ENCODE measurements at places on chromosomes 2 and 18. TPM values are rescaled to one million over a fixed set of nuclear protein-coding genes. Genes with fewer than 3 reads are reported as not detected.

IL36A gene
- polyA plus RNA-seq: not detected

UCN gene
- 0.81 TPM for polyA plus RNA-seq

ATRAID gene
- 391 TPM for polyA plus RNA-seq

MREG gene
- polyA plus RNA-seq: 0.39 TPM

CDH2 gene
- 0.45 TPM for polyA plus RNA-seq

LYPD6B gene
- polyA plus RNA-seq: not detected

MC5R gene
- not detected for polyA plus RNA-seq

IL1B gene
- polyA plus RNA-seq: not detected

RMND5A gene
- polyA plus RNA-seq: 13.0 TPM

CAPN14 gene
- polyA plus RNA-seq: 0.16 TPM

TUBB8B gene
- polyA plus RNA-seq: not detected

LRRC30 gene
- polyA plus RNA-seq: not detected

MAL gene
- 408 TPM for polyA plus RNA-seq

NGEF gene
- polyA plus RNA-seq: not detected

TCF23 gene
- not detected for polyA plus RNA-seq

GKN2 gene
- polyA plus RNA-seq: not detected

PRKAG3 gene
- polyA plus RNA-seq: not detected

DUSP2 gene
- polyA plus RNA-seq: 25.6 TPM

MRPS5 gene
- 41.5 TPM for polyA plus RNA-seq

CYRIA gene
- 1.6 TPM for polyA plus RNA-seq

AFF3 gene
- 21.0 TPM for polyA plus RNA-seq

ARHGEF4 gene
- polyA plus RNA-seq: 3.5 TPM

SLC16A14 gene
- 0.14 TPM for polyA plus RNA-seq

TRABD2A gene
- 204 TPM for polyA plus RNA-seq

IFIH1 gene
- 18.4 TPM for polyA plus RNA-seq

POTEJ gene
- not detected for polyA plus RNA-seq

SCN3A gene
- polyA plus RNA-seq: not detected

UBXN4 gene
- polyA plus RNA-seq: 83.7 TPM

KCTD1 gene
- 0.19 TPM for polyA plus RNA-seq

CPLX4 gene
- polyA plus RNA-seq: not detected

TMEM200C gene
- not detected for polyA plus RNA-seq

METAP1D gene
- 4.0 TPM for polyA plus RNA-seq

AQP12B gene
- polyA plus RNA-seq: not detected

POTEC gene
- not detected for polyA plus RNA-seq

TMEM247 gene
- not detected for polyA plus RNA-seq

CCDC150 gene
- 0.31 TPM for polyA plus RNA-seq

RAX gene
- polyA plus RNA-seq: not detected

EIF2AK3 gene
- 11.2 TPM for polyA plus RNA-seq

CCDC74B gene
- not detected for polyA plus RNA-seq

EIF2AK2 gene
- 20.4 TPM for polyA plus RNA-seq

IDH1 gene
- polyA plus RNA-seq: 1.8 TPM

SNTG2 gene
- 0.26 TPM for polyA plus RNA-seq

KCNG2 gene
- polyA plus RNA-seq: not detected

PIK3C3 gene
- 41.8 TPM for polyA plus RNA-seq

ABCB11 gene
- polyA plus RNA-seq: not detected

PTPN2 gene
- polyA plus RNA-seq: 60.5 TPM

TNFRSF11A gene
- not detected for polyA plus RNA-seq

CCDC148 gene
- polyA plus RNA-seq: 0.14 TPM

GPR75 gene
- polyA plus RNA-seq: 0.12 TPM

OR6B2 gene
- polyA plus RNA-seq: not detected

NYAP2 gene
- not detected for polyA plus RNA-seq

C2orf81 gene
- polyA plus RNA-seq: 7.9 TPM

MSTN gene
- polyA plus RNA-seq: not detected

SCG2 gene
- not detected for polyA plus RNA-seq

Data from naive thymus-derived CD4-positive, alpha-beta T cell (primary cell).